Natural killer cell treated with Interleukin-12 subunit alpha and Interleukin-12 subunit beta and Interleukin-15 and Interleukin-18, amount 100 ng/mL, for 72 hours (primary cell): ENCODE measurements at places on chromosomes 16 and 17. TPM values are rescaled to one million over a fixed set of nuclear protein-coding genes. Genes with fewer than 3 reads are reported as not detected.
A peak's percentile ranks its signal among the peaks of the same experiment; 100 is the strongest.

MYH2 gene
- not detected for total RNA-seq

DNA sequence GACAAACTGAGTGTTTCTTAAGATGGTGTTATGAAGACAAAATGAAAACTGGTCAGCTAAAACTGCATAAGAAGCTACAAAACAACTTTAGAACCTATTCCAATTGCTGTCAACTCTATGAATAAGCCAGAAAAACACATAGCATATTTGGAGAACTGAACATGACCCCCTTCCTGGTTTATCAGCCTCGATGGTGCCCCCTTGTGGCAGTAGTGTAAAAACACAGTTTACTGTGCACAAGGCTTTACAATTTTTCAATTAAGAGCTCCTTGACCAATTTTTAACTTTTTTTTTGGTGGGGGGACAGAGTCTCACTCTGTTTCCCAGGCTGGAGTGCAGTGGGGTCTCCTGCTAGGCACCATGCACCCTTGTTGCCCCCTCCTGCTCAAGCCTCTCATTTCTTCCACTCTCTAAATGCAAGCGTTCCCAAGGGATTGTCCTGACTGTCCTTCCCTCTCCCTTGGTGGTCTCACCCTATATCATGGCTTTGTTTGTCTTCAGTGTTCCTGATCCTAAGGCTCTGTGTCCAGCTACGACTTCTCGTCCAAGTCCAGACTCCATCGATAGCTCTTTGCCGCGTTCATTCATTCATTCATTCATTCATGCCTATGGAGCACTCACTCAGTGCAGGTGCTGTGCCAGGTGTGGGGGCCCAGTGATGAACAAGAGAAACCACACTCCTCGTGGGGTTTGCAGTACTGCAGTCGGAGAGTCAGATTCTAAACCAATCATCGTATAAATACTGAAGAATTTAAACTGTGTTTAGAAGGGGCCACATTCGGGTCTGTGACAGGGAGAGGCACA, 7.5 kb downstream of the EIF1 start:
- no peak overlapping the region for H3K27ac ChIP-seq
- peaks cover 19% of the 10 kb centered on the region for H3K36me3 ChIP-seq
- H3K27me3 ChIP-seq = no peaks in the 10 kb centered on the region
- H3K4me1 ChIP-seq = peaks cover 31% of the 10 kb centered on the region

KLHL10 gene
- total RNA-seq = not detected

DNA sequence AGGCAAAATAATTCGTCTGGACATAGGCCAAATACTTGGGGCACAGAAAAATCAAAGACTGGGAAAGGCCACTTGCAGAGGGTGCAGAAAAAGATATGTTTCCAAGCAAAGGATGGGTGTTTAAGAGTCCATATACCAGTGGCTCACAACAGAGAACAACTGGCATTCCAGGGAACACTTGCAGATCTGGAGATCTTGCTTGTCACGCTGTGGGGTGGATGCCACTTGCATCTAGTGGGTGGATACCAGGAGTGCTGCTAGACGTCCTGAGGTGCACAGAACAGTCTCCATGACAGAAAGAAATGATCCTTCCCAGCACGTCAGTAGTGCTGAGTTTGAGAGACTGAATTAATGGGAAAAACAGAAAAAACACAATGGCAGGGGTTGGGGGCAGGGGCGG, 8.4 kb downstream of the CBX8 start:
- no peaks in the 10 kb centered on the region for H3K36me3 ChIP-seq
- H3K4me1 ChIP-seq = no peaks in the 10 kb centered on the region
- peak; percentile 26 for DNase-seq
- no peak overlapping the region for H3K4me3 ChIP-seq
- H3K27ac ChIP-seq = no peak overlapping the region

GRIN2A gene
- total RNA-seq = not detected

- H3K4me3 ChIP-seq = no peak overlapping the region
- H3K27me3 ChIP-seq = peaks cover 9% of the 10 kb centered on the region
- DNase-seq = no peak
- H3K27ac ChIP-seq = no peak overlapping the region
- H3K36me3 ChIP-seq = no peaks in the 10 kb centered on the region
These were observed 19.5 kb upstream of the TUBG2 start for GRCh38 chr17:42639525-42640113.

DNA sequence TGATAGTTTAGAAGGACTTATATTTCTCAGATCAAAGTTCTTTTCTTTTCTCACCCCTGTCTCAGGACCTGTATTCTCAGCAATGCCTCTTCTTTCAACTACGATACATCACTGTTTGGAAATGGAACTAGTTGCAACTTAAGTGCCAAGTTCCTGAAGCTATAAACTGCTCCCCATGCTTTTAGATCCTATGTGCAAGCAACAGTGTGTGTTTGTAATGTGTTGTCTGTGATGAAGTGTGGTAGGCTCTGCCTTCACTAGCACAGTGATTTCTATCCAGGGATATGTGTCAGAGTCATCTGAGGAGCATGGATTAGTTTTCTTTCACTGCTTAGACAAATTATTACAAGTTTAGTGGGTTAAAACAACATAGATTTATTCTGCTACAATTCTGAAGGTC, 18.4 kb downstream of the ZP2 start:
- no peaks in the 10 kb centered on the region for H3K36me3 ChIP-seq
- DNase-seq = no peak
- no peak overlapping the region for H3K27ac ChIP-seq
- no peak overlapping the region for H3K4me3 ChIP-seq
- H3K27me3 ChIP-seq = peaks cover 8% of the 10 kb centered on the region

- peaks cover 4% of the 10 kb centered on the region for H3K27me3 ChIP-seq
- H3K4me1 ChIP-seq = no peaks in the 10 kb centered on the region
- H3K36me3 ChIP-seq = no peaks in the 10 kb centered on the region
- no peak for DNase-seq
- H3K27ac ChIP-seq = no peak overlapping the region
These were observed 111.8 kb downstream of the NTN1 start for GRCh38 chr17:9132944-9133610.

RNF222 gene
- total RNA-seq = not detected

GRCh38 chr16:30335598-30336474, 19.3 kb downstream of the CD2BP2 start:
- peaks cover 16% of the 10 kb centered on the region for H3K4me1 ChIP-seq
- H3K27ac ChIP-seq = peak overlapping the region; percentile 77
- DNase-seq = peak; percentile 58
- H3K27me3 ChIP-seq = no peaks in the 10 kb centered on the region
- H3K36me3 ChIP-seq = no peaks in the 10 kb centered on the region

- no peak overlapping the region for H3K27ac ChIP-seq
- no peaks in the 10 kb centered on the region for H3K36me3 ChIP-seq
- H3K4me1 ChIP-seq = no peaks in the 10 kb centered on the region
- DNase-seq = no peak
These were observed 165.6 kb downstream of the CA10 start for GRCh38 chr17:51992864-51993416.

CTRB1 gene
- not detected for total RNA-seq

- H3K4me3 ChIP-seq = no peak overlapping the region
- H3K27me3 ChIP-seq = no peaks in the 10 kb centered on the region
- no peaks in the 10 kb centered on the region for H3K4me1 ChIP-seq
- H3K36me3 ChIP-seq = no peaks in the 10 kb centered on the region
- no peak for DNase-seq
These were observed 15.2 kb upstream of the TOX3 start for GRCh38 chr16:52561910-52562741.

SCGB1C2 gene
- not detected for total RNA-seq

CNTNAP1 gene
- total RNA-seq = 0.17 TPM

- H3K27me3 ChIP-seq = no peaks in the 10 kb centered on the region
- no peaks in the 10 kb centered on the region for H3K36me3 ChIP-seq
- H3K4me1 ChIP-seq = peaks cover 15% of the 10 kb centered on the region
- DNase-seq = peak; percentile 66
- H3K4me3 ChIP-seq = peak overlapping the region; percentile 83
These were observed 780 bp upstream of the DCAKD start for GRCh38 chr17:45052052-45052772.

DNA sequence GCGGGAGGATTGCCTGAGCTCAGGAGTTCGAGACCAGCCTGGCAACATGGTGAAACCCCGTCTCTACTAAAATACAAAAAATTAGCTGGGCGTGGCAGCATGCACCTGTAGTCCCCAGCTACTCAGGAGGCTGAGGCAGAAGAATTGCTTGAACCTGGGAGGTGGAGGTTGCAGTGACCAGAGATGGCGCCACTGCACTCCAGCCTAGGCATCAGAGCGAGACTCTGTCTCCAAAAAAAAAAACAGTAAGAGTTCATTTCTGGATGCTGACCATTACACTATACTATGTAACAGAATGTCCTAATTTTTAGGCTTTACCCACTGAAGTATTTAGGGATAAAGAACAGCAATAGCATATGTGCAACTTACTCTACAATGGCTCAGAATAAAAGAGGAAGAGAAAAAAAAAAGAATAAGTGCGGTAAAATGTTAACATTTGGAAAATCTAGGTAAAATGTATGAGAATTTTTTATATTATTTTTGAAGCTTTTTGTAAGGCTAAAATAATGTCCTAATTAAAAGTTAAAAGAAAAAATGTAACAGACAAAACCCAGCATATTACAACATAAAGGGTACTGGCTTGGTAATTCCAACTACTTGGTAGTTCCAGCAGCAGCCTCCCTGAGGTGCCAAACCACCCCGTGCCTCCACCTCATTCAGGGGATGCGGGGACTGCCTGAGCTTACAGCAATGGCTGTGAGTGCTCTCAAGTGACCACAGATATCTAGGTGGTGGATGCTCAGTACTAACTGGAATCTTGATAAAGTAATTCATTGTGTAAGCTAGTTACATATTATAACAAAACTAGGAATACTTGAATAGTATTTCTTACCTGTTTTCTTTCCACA, 10.9 kb downstream of the COPS3 start:
- H3K4me3 ChIP-seq = no peak overlapping the region
- peaks cover 2% of the 10 kb centered on the region for H3K4me1 ChIP-seq
- H3K27ac ChIP-seq = no peak overlapping the region
- no peak for DNase-seq
- peaks cover 14% of the 10 kb centered on the region for H3K36me3 ChIP-seq

PGS1 gene
- 83.0 TPM for total RNA-seq

STX8 gene
- 65.2 TPM for total RNA-seq

DNA sequence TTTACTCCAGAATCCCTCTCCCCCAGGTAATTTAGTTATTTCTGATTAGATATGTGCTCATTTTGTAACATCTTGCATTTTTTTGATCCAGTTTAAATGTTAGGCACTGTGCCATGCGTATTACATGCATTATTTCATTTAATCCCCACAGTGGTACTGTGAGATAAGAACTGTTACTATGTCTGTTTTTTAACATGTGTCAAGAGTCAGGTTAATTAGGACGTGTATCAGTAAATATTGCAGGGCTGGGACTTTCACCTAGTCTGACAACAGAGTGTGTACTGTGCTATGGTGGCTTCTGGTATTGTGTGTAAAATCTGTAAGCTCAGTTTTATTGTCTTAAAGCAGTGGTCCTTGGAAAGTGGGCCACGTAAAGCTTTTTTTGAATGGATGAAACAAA, 10.6 kb downstream of the RSPRY1 start:
- DNase-seq = no peak
- peaks cover 20% of the 10 kb centered on the region for H3K4me1 ChIP-seq
- no peaks in the 10 kb centered on the region for H3K36me3 ChIP-seq
- H3K27ac ChIP-seq = no peak overlapping the region

GRCh38 chr16:68234188-68235107, 1.5 kb downstream of the ESRP2 start:
- H3K4me3 ChIP-seq = peak overlapping the region; percentile 31
- DNase-seq = no peak
- H3K27me3 ChIP-seq = no peaks in the 10 kb centered on the region
- peak overlapping the region; percentile 34 for H3K27ac ChIP-seq

KCNJ18 gene
- total RNA-seq = not detected

DNA sequence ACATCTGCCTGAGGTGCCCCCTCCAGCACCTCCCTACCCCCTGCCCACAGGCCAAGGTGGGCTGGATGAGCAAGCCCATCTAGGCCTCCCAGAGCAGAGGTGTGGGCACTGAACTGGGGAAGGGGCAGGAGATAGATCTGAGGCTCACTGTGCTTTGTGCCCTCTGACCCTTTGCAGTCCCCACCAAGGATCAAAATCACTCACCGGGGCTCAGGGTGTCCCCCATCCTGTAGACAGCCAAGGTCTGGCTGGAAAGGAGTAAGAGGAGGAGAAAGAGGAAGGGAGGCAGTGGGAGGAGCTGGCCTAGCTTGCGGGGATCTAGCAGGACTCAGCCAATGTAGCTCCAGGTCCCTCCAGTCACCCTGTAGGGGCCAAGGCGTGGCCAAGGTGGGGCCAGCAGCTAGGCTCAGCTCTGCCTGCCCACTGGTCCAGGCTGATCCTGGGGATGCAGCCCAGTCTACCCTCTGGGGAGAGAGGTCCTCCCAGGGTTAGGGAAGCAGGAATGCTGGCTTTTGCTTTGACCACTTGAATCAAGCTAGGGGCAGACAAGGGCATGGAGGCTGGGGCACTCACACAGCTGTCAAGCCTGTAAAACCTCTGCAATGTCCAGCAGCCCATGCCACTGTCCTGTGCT, 1.8 kb downstream of the SLC12A4 start:
- H3K36me3 ChIP-seq = peaks cover 6% of the 10 kb centered on the region
- H3K27me3 ChIP-seq = no peaks in the 10 kb centered on the region
- H3K27ac ChIP-seq = peak overlapping the region; percentile 85
- peak overlapping the region; percentile 97 for H3K4me3 ChIP-seq
- DNase-seq = no peak
- H3K4me1 ChIP-seq = peaks cover 21% of the 10 kb centered on the region

DNA sequence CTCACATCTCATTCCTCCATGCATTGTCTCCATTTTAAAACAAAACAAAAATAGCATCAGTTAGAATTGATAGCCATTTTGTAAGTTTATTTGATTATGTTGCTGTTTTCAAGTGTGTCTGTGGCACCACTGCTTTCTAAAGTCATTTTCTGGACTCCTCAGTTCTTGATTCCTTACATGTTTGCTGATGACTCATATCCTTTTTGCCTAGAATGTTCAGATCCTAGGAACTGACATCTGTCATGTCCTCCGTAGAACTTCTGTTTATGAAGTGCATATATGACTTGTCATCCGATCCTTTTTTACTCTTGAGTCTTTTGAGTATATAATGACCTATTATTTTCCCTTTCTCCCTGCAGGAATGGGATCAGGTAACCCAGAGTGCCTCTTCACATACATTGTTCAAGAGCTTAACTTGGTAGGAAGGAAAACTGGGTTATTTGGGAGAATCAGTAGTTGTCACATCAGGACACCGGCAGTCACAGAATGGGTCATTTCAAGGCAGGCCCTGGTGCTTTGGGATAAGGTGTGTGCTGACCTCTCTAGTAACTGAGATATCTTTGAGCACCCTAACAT, 69.2 kb downstream of the MAP2K4 start:
- no peak overlapping the region for H3K4me3 ChIP-seq
- H3K36me3 ChIP-seq = peaks cover 7% of the 10 kb centered on the region
- no peaks in the 10 kb centered on the region for H3K27me3 ChIP-seq
- peak overlapping the region; percentile 3 for H3K27ac ChIP-seq

DNA sequence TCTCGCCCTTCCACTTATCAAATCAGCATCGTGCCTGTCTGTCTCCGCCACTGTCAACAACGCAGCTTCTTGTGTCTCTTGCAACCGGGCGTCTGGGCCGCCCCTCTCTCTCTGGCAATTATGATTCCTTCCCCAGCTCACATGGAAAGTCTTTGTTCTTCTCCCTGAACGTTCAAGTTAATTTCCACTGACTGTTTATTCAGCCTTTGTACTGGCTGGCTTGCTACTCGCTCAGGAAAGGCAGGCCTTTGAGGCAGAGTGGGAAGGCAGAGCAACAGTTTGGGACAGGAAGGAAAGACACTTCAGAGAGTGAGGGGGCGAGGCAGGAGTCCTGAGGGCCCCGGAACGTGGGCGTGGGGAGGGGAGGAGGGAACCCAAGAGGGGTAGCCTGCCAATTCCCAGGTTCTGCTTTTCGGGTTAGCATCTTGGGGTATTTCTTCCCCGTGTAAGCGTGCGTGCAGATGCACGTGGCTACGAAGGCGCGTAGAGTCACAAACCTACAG, 50.8 kb downstream of the AKAP1 start:
- no peak for DNase-seq
- no peaks in the 10 kb centered on the region for H3K4me1 ChIP-seq
- no peak overlapping the region for H3K4me3 ChIP-seq
- no peaks in the 10 kb centered on the region for H3K36me3 ChIP-seq
- H3K27ac ChIP-seq = no peak overlapping the region
- H3K27me3 ChIP-seq = peaks cover 10% of the 10 kb centered on the region
